CD4-positive, alpha-beta T cell treated with Interleukin-17A for 1 hour (primary cell): ENCODE measurements at places on chromosomes 3 and 15.

GRCh38 chr3:156619376-156619775 is 55.0 kb upstream of the TIPARP start:
- no peak for DNase-seq

GRCh38 chr15:96042734-96043224 is 287.7 kb upstream of the NR2F2 start:
- DNase-seq = no peak

DNA sequence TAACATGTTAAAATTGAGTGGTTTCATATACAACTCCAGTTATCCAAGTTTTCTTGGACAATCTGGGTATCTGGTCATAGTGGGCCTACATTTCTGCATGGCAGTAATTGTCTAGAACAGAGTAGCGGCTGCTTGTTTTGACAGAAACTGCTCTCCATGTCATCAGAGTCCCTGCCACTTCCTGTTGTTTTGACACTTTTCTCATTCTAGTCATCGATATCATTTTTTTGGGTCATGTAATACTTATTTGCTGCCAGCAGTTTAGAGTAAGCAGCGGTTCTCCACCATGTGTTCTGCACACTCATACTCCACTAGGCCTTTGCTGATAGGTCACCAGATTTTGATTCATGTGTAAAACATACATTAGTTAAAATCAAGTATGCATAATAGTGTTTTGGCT is 81.5 kb downstream of the SLC25A26 start:
- peak; percentile 91 for DNase-seq

GRCh38 chr3:177946497-177946896 is 589.7 kb upstream of the KCNMB2 start:
- DNase-seq = no peak

DNA sequence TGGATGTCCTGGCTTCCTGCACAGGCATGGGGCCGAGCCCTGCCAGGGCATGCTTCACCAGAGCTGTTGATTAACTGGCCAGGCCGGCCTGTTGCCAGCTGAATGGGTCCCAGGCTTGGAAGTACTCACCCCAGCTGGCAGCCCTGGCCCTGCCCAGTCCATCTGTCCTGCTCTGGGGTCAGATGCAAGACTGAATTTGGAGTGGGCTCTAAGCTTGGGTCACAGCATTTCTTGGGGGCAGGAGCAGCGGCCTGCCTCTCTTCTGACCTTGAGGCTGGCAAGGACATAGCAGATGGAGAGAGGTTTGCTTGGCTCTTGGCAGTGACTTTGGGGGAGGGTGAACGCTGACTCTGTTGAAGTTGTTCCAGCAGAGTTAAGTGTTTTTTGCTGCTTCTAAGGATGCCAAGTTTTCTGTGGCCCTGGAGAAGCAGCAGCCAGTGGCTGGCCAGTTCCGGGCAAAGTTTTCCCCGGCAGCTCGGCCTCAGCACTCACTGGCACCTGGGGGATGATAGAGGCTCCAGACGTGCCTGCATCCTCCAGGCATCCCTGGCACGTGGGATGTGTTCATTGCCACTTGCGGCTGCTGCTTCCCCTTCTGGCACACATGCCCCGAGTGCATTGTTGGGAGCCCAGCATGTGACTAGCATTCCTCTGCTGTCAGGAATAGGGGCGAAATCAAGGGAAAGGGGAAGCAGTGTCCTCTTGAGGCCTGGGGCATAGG is 22.9 kb downstream of the PDIA5 start:
- DNase-seq = no peak

DNA sequence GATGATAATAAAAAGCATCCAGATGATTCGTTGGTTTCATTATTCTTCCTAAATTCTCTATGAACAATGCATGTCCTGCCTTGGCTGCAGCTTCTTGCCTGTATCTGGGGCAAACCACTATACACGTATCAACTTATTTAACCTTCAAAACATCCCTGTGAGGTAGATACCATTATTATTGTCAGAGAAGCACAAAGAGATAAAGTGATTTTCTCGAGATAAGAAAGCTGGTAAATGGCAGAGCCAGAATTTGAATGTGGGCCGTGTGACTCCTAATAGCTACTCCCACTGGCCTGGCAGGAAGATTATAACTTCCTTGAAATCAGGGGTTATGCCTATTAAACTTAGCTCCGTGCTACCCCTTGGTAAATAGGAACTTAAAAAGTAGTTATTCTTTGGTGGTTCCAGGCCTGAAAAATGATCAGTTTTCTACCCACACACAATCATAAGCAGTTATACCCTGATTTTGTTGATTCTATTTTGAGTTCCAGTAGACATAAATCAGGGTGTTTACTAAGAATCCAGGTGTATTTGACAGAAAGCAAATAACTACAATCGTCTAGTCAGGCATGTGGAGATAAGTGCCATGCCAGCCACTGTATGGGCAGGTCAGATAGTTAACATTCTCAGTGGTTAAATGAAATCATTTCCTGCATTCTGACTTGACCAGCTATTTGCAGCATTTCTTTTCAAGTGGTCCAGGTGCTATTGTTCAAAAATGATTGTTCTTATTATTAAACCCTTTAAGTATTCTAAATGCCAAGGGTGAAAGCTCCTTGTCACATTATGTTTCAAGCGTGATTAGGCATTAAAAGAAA is 99.2 kb upstream of the LRRN1 start:
- no peak for DNase-seq

DNA sequence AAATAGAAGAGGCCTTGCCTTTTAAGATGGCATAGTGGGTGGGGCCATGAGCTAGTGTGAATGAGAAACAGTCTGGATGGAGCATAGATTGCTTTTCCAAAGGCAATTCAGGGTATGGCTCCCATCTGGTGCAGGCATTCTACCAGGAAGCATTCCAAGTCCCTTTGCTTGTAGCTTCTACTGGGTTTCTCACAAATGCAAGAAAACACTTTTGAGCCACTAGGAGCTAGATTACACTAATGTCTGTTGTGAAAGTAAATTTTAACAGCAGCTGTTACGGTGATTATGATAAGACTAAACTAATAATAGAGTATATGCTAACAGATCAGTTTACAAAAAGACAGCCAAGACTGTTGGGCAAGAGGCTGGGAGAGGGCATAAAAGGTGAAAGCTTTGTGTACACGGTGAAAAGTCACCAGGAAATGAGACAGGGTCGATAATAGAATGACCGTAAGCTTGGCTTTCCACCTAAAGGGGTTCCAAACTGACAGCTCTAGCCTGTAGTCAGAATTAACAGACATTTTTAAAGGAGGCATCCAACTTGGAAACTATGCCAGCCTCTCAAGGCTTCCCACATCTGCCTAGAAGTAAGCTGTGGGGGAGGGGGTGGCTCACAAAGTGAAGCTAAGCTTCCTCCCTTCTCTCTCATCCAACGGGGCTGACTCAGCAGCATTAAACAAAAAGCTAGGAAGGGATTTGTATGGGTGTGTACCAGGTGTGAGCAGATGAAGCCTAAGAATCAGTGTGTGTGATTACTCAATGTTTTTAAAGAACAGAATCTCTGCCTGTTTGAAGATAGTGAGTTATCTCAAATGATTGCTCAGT is 61.1 kb upstream of the GPD1L start:
- DNase-seq = no peak

DNA sequence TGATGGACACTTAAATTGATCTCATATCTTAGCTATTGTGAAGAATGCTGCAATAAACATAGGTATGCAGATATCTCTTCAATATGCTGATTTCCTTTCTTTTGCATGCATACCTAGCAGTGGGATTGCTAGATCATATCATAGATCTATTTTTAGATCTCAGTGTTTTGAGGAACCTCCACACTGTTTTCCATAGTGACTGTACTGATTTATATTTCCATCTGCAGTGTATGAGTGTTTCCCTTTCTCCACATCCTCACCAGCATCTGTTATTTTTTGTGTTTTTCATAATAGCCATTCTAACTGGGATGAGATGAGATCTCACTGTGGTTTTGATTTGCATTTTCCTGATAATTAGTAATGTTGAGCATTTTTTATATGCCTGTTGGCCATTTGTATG is 17.1 kb upstream of the RASA2 start:
- no peak for DNase-seq

DNA sequence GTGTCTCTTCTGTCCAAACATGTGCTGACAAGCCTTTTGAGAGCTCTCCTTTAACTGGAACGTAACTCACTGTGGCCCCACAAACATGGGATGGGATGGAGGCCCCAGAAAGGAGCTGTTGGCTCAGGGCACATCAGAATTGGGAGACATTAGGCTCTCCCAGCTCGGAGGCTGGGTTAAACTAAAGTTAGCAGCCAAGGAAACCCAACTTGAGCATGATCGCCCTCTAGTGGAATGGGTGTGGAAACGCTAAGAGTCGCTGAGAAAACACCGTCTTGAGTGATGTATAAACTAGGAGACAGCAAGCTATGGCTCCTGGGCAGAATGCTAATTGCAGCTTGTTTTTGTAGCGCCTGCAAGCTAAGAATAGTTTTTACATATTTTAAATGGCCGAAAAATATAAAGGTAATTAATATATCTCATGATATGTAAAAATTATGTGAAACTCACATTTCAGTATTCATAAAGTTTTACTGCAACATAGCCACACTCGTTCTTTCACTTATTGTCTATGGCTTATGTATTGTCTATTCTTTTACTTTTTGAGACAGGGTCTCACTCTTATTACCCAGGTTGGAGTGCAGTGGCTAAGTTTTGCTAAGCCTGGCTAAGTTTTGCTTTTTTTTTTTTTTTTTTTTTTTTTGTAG is 138.8 kb upstream of the HACD2 start:
- peak; percentile 57 for DNase-seq

GRCh38 chr3:38583688-38584087 is 65.8 kb downstream of the SCN5A start:
- DNase-seq = no peak

DNA sequence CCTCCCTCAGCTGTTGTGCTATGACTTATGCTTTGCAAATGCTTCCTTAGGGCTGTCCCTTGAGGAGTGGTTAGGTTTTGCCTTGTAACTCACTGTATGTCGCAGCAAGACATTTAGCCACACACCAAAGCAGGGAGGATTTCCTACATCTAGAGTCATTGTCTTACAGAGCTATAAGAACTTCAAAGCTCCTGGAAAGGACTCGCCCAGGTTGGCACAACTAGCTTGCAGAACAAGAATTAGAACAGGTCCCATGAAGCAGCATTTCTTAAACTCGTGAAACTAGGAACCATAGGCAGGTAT is 19.4 kb upstream of the ACAP2 start:
- DNase-seq = no peak

DNA sequence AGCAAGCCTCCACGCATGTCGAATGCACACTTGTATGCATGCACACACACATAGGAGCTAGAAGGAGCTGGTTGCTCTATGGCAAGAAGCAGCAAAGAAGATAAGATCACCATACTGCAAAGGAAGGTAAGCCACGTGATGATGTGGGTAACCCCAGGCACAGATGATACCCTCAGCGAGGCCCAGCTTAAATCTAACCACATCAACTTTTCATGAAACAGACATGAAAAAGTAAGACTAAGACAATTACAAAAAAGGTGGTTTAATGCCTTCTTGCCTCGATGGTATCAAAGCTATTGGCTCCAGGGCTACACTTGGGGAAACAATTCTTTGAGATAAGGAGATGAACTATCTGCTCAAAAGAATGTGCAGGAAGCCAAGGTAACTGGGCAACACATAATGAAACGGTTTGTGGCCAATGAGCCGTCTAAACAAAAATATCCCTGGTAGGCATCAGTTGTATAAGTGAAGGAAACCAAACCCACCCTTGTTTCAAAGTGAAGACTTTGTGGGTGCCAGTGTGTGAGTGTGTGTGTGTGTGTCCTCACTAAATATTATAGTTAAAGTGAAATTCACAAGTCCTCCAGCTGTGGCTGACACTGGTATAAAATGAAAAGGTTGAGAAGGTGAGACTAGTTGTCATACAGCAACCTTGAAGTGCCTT is 365.7 kb upstream of the ICE2 start:
- peak; percentile 85 for DNase-seq

GRCh38 chr3:115616461-115616860 is 6.8 kb upstream of the GAP43 start:
- no peak for DNase-seq

GRCh38 chr15:58346361-58346760 is 85.4 kb upstream of the LIPC start:
- DNase-seq = no peak

DNA sequence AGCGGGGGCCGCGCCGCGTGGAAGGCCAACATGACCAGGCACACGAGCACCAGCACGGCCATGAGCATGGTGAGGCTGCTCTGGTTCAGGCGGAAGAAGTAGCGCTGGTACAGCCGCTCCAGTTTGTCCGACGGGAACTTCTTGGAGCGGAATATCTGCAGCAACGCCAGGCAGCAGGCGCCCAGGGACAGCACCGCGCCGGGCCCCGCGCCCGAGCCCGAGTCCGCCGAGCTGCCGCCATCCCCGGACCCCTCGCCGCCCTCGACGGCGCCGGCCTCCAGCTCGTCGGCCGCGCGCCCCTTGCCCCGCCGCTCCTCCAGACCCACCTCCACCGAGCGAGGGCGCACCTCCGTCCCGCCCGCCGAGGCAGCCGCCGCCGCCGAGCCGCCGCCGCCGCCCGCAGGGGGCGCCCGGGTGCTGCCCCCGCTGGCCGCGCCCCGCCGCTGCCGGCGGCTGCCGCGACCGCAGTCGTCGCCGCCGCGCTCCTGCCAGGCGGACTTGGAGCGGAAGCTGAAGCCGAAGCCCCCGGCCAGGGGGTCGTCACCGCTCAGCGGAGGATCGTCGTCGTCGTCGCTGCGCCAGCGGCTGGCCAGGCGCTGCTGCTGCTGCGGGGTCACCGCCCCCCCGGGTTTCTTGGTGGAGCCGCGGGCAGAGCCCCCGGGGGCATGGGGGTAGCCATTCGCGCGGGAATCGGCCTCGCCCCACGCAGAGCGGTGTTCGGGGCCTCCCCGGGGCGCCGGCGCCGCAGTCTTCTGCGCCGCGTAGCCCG is 957 bp downstream of the ADCY5 start:
- peak; percentile 20 for DNase-seq

DNA sequence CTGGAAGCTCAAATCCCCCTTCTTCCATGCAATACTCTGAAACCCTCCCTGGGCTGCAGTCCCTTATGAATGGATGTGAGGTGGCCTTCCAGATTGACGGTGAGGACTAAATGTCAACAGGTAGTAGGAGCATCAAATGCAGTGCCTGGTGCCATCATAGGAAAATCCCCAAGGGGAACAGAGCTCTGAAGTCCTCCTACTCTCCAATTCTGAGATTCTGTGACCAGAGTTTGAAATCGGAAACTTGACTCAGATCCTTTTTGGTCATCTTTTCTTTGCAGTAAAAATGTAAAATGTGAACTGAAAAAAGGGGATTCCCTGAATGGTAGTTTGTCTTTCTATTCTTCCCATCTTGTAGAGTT is 68.8 kb upstream of the TJP1 start:
- no peak for DNase-seq

GRCh38 chr3:64342940-64343688 is 117.8 kb upstream of the PRICKLE2 start:
- DNase-seq = no peak

GRCh38 chr15:68228143-68228970 is 1.2 kb downstream of the CLN6 start:
- DNase-seq = no peak

DNA sequence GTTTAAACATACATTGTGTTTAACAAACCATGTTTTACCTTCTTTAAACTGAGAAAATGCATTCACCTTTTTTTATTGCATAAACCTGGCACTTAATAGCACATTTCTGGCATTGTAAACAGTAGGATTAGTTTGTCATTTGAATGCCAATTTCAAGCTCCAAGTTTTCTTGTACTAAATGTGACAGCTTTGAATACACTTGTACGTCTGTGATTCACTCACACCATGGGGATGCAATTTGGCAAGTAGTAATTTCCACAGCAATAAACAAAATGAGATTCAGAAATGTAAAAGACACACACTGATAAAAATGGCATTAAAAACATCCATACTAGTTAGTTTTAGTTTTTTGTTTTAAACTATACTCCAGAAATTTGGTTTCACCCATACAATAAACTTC is 598.9 kb downstream of the SI start:
- DNase-seq = no peak
